Urinary bladder (tissue), 4 donors: ENCODE measurements at places on chromosomes 6 and 20. TPM values are rescaled to one million over a fixed set of nuclear protein-coding genes. Genes with fewer than 3 reads are reported as not detected.

Gene KCNQ2
- 2.1 TPM for total RNA-seq

DNA sequence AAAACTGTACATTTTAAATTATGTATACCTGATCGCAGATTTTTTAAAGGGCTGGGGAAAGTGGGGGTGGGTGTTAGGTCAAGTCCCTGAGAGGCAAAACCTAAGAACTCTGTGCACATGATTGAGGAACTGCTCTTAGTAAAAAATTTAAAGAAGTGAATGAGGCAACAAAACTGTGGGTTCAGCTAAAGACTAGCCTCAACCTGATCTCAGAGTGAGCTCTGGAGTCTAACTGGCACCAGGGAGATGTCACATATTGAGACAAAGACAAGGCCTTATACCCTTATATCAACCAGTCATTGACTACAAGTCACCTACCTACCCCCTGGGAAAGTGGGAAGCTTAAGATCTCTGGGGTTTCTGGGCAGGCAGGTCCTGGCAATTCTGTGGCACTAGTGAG, 27.4 kb upstream of the RUNX2 start:
- DNase-seq, result no peak

- DNase-seq, result no peak
Observed at GRCh38 chr6:37056112-37056403, 50.6 kb downstream of the FGD2 start.

DNA sequence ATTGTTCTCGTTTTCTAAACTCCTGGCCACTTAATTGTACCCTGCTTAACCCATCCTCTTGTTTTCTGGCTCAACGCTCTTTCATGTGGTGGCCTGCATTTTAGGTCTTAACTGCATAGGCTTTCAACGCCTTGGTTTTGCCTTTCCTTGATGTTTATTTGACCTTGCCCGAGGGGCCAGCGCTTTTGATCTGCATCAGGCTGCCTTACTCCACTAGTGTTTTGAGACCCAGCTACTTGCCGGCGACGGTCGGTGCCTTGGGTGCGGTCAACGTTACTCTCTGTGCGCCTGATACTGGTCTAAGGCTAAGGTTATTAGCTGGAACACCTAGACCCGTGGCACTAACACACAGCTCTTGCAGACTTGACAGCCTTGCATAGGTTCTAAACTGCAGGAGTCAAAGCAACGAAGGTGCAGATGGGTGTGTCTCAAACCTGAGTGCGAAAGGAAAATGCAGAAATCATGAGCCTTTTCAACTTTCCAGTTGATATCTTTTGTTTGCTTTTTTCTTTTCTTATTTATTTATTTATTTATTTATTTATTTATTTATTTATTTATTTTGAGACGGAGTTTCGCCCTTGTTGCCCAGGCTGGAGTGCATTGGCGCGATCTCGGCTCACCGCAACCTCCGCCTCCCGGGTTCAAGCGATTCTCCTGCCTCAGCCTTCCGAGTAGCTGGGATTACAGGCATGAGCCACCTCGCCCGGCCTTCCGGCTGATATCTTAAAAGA, 138.8 kb downstream of the HFE start:
- no peak for DNase-seq

Gene ZKSCAN4
- 7.3 TPM for total RNA-seq

DNA sequence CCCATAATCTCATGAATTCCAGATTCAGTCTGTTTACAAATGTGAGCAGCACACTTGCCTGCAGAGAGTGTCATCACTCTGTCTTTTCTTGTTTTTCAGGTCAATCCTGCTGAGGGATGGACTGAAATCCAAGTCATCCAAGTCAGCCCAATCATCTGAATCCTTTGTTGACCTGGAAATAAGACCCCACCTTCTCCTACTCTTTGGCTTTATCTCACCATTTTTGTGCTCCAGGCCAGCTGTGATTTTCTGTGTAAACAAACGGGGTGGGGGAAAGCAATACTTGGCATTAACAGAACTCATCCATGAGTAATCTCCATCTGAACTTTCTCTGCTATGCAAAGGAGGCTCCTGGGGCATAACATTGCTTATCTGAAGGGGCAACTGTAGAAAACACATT, 16.9 kb upstream of the GSTA4 start:
- DNase-seq, result no peak
